ENCODE measurements at places on chromosomes 2 and 18.

GRCh38 chr2:27672723-27673486 lies 9.2 kb downstream of the SLC4A1AP start:
- DNase-seq = no peak

DNA sequence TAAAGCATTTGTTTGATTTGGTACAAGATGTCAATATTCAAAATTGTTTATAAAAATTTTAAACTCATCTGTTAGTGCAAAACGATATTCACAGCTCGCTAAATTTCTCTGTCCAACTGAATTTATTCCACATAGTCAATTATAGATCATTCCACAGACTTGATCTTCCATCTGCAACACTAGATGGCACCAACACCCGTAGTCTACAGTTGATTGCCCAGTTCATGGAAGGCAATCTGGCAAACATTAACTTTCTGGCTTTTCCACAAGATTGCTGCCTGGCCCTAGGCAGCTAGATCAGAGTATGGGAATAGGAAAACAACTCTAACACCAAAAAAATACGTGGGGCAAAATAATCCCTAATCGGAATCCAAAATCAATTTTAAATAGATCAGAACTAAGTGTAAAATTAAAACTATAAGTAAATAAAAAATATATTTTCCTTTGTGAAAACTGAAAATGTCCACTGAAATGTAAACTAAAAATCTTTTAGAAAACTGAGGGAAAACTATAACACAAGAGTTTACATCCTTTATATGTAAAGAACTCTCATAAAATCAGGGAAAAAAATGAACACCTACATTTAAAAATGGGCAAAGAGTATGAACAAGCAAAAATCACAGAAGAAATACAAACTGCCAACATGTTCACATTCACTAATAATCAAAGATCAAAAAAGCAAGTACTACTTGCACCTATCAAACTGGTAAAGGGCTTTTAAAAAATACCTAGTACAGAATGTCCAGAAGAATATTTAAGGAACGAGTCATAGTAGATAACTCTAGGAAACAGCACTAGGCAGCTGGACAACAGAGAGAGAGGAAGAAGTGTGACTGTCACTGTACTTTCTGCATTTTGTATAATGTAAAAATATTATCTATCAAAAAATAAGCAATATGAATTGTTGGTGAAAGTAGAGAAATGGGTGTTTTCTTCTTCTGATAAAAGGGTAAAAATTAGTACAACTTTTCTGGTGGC lies 35.0 kb downstream of the RTN4 start:
- DNase-seq = peak; percentile 6

DNA sequence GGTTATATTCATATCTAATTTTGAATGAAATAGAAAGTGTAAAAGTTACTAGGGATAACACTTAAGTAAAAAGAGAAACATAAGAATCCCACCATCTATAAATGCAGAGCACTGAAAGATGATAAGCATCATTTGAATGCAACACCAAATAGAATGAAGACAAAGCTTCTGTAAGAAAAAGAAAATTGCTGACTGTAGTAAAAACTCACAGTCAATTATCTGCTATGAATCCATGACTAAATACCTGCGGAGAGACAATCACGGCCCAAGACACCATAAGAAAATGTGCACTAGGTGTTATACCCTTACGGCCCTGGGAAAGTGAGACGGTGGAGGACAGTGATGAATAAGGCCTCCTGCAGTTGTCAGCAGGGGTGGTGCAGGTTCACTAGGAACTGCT lies 45.4 kb upstream of the OSR1 start:
- DNase-seq = no peak

DNA sequence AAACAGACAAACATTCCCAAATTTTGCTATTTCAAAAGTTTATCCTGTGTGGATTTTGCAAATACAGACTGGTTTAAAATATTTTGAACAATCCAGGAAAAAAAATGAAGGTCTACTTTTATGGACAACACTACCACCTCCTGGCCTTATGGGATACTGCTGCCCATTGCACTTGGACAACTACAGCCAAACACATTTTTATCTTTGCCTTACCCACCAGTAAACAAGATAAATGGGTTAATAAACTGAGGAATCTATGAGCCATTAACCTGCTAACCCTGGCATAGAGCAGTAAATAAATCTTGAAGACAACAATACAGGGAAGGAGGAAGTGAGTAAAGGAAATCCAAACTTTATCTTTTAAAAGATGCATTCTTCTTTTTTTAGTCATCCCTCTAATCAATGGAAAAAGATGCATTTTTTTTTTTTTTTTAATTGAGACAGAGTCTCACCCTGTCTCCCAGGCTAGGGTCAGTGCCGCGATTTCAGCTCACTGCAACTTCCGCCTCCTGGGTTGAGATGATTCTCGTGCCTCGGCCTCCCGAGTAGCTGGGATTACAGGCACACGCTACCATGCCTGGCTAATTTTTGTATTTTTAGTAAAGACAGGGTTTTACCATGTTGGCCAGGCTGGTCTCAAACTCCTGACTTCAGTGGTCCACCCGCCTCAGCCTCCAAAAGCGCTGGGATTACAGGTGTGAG lies 2.1 kb upstream of the SPIRE1 start:
- no peak for DNase-seq

DNA sequence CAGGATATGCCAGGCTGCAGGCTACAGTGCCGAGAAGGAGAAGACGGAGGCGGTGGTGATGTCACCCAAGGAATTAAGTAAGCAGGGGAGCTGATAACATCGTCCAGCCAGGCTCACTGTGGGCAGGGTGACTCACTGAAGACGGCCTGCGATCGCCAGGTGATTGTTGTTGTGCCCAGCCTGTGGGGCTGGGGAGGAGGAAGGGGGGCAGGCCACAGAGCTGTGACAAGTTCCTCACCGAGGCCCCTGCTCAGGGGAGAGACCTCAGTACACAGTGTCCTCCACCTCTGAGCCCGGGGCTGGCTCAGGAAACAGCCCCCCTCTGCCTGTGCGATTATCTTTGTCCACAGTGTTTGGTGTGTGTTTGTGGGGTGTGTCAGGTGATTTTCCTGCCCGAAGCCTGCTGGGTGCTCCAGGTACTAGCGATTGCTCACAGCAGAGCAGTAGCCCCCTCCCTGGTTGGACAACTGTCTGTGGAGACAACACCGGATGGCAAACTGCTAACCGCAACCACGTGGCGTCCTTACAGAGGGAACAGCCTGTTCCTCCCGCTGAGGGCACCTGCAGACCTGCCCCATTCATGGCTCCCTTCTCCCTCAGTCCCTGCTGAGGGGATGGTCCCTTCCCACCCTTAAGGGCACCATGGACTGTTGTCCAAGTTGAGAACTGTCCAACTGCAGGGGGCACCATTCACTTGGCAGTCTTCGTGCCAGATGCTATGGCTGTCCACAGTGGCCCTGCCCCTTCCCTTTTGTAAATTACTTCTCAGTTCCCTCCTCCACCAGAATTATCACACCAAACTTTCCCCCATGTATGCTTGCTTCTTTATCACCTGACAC lies 95.1 kb downstream of the ZFP36L2 start:
- peak; percentile 64 for DNase-seq

- DNase-seq = no peak
Observed at GRCh38 chr2:17979707-17980106, 101.2 kb downstream of the KCNS3 start.

DNA sequence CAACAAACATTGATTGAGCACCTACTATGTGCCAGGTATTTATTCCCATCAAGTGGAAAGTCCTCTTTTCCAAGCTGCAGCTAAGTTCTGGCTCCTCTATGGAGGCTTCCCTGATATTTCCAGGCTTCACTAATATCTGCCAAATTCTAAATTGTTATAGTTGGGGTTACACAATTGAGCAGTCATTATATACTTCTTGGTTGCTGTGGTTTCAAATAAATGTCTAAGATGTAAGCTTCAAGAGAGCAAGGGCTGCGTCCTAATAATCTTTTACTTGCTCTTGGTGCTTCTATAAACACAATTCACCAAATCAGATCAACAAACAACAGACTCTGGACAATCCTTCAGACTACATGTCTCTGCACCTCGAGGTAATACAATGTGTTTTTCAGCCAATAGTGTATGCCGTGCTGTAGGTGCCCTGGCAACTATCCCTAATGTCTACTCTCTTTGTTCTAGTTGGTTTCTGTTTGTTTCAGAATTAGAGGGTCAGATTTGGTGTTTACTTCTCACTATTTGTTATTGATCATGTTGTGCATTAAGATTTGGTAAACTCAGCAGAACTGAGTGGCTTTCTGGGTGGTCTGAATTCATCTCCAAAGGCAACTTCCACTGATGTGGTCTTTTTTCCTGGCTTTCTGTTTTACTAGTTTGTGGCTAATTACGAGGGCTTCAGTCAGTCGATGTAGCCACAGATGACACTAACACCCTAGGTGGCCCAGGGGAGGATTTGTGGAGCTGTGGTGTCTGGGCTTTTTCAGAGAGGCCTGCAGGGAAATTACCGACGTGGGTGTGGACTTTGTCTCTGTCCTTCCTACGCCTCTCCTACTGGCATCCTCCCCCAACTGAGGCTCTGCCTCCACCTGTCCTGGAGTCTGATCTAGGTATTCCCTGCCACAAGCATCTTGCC lies 50.4 kb downstream of the CDCA7 start:
- DNase-seq = no peak

DNA sequence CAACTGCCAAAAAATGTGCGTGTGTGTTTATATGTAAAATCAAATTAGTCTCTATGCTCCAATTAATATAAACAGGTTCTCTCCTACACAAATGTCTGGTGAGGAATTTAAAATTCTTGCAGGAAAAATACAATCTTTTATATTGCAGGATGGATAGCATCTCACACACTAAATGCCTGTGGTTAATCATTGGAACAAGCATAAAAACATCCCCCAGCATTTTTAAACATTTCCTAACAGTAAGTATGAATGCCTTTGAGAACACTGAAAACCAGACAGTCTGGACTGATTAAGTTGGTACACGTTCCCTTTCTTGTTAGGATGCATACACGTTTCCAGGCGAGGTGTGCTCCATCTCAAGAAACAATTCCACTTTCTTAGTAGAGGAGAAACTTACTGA lies 29.9 kb upstream of the PDE1A start:
- no peak for DNase-seq

DNA sequence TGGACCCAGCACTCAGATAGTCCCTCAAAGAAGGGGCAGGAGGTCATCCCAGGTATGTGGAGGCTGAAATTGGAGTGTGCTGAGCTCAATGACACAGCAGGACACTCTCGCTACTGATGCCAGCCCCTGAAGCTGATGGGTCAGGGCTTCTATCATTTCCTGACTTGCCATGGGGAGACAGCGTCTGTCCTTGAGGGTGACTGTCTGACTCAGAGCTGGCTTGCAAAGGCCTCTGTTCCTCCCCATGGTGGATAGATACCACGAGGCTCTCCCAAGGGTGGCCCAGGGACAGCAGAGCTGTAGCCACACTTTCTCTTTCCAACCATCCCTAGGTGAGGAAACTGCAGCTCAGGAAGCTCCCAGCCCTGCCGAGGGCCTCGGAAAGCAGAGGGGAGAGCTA lies 10.8 kb downstream of the ALPG start:
- DNase-seq = no peak

DNA sequence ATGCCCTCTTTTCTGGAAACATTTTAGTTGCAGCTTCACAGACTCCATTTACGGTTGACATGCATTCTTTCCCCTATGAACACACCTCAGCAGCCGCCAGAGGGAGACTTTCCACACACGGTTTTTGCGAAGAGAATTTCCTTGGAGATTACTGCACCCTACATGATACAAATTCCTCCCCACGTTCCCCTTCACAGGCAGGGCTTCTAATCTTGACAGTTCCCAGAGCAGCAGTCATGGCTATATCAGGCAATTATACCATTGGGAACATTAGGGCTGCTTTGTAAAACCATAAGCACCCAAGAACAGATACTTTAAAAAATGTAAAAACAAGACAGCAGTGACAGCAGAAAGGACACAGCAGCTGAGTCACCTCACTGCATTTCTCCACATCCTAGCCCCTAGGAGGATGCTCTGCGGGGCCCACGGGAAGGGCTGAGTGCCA lies 253.8 kb downstream of the TGIF1 start:
- peak; percentile 1 for DNase-seq

GRCh38 chr2:11750422-11750821 lies 4.0 kb downstream of the LPIN1 start:
- no peak for DNase-seq

- no peak for DNase-seq
Observed at GRCh38 chr2:20818820-20819219, 4.1 kb downstream of the LDAH start.

DNA sequence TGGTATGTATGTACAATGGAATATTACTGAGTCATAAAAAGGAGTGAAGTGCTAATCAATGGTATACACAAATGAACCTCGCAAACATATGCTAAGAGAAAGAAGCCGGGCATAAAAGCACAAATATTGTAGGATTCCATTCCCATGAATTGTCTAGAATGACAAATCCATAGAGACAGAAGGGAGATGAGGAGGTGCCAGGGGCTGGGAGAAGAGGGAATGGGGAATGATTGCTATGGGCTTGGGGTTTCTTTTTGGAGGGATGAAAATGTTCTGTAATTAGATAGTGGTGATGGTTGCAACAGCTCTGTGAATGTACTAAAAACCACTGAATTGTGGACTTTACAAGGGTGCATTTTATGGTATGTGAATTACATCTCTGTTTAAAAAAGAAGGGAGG lies 73.5 kb downstream of the GLI2 start:
- DNase-seq = no peak

GRCh38 chr2:12005886-12006681 lies 259.7 kb downstream of the LPIN1 start:
- peak; percentile 12 for DNase-seq

GRCh38 chr2:108171657-108172056 lies 68.1 kb upstream of the SULT1C3 start:
- DNase-seq = no peak

- DNase-seq = no peak
Observed at GRCh38 chr2:212547716-212548454, 9.3 kb upstream of the ERBB4 start.

DNA sequence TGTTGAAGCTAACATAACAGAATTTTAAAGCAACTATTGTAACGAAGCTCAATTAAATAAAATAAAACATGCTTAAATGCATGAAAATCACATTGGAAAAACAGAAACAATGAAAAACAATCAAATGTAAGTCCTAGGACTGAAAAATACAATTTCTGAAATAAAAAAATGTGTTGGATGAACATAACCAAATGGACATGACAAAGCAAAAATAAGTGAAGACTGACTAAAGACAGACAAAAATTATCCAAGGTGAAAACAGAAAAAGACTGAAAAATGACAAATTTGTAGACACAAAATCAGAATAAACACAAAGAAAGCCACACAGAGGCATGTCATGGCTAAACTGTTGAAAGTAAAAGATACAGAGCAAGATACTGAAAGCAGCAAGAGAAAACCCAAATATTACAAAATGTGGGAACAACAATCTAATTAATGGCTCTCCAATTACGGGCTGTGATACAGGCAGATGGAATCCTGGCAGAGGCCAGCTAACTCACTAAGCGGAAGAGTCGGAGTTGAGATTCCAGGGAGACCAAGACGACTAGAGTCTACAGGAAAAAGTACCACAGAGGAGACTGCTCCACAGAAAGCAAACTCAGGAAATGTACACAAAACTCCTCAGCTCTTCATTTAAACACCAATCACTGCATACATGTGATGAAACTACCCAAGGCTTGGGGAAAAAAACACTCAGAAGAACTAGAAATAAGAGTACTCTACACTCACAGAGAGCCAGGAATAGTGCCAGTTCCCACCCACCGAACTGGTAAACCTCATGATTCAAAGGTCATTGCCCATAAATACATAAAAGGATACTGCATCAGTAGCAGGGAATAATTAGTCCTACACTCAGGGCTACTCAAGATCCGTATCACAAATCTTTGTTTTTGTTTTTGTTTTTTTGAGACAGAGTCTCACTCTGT lies 83.6 kb downstream of the ATAD2B start:
- no peak for DNase-seq
